ENCODE measurements at places on chromosomes 4 and X.
A peak's percentile ranks its signal among the peaks of the same experiment; 100 is the strongest.

DNA sequence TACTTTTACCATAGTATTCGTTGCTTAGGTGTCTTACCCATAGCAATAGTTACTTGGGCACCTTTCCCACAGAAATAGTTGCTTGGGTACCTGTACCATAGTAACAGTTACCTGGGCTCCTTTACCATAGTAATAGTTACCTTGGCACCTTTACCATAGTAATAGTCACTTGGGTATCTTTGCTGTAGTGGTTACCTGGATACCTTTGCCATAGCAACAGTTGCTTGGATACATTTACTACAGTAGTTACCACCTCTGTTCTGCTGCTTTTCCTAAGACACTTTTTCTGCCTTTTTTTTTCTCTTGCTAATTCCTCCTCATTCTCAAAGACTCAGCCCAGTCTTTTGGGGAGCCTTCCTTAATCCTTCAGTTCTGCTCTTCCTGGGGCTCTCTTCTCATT is 272.8 kb upstream of the PUDP start:
- no peak for DNase-seq

DNA sequence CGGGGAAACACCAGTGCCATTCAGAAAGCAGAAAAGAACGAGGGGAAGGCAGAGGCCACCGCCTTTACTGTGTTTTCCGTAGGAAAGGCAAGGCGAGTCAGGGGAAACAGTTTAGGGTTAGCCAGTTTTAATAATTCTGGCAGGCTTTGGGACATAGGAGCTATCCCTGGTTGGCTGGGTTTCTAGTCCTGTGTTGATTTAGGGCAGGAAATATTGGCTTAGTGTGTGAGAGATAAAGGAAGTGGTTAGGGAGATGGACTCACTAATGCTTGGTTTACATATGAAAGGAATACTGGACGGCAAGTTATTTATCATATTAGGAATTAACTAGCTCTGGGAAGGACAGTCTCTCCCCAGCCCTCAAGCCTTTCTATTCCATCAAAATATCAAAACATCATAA is 53.1 kb downstream of the SYNPO2 start:
- no peak for DNase-seq

GRCh38 chr4:87659247-87659931 is 9.3 kb downstream of the DMP1 start:
- DNase-seq, result no peak

- DNase-seq, result no peak
Observed at GRCh38 chr4:54781756-54782155, 124.0 kb downstream of the KIT start.

GRCh38 chrX:106608016-106608415 is 3.8 kb upstream of the RADX start:
- peak; percentile 2 for DNase-seq

Measured in CD8-positive, alpha-beta memory T cell (primary cell).